ENCODE measurements at places on chromosomes 3 and 15.

- DNase-seq = no peak
Measured at GRCh38 chr15:92711457-92711831, 55.9 kb upstream of the FAM174B start.

DNA sequence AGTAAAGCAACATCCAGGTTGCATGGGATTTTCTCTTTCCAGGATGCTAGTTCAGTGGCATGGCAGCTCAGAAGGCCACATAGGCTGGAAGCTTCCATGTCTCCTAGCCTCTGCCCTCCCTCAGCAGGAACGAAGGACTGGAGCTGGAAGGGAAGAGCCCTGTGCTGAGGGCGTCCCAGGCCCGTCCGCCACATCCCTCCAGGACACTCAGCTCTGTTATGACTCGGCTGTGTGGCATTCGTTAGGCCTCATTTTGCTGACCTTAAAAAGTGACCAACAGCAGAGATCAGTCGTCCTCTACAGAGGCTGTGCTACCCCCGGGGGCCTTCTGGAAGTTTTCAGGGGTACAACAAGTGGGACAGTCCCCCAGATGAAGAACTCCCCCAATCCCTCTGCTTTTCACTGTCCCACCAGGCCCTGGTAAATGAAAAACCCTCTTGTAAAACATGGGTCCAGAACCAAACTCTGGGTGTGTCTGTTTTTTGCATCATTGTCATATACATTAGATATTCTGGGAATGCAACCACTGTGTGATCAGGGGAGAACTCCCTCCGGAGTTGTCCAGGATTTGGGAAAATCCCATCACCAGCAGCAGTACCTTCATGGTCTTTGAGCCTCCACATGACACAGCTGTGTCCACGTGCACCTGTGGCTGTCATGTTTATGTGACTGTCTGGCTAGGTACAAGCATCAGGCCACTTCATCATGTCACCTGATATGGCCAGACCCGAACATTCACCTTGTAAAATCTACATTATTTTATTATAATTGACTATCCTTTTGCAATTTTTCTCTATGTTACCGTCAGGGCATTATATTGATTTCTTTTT is 149.9 kb downstream of the OR4M2 start:
- no peak for DNase-seq

DNA sequence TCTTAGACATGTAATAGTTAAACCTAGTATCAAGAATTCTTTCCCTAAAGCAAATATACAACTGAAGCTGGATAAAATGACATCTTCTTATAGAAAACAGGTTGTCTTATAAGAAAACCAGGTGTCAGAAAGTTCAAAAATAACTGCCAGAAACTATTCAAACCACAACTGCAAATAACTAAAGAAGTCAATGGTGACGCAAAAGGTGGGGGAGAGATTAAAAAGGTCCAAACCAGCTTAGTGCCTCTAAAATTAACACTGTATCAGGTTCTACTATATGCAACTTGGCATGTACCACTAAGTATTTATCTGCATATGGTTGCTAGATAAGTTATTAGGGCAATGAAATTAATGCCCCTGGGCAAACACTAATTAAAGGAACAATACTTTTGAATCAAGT is 136.8 kb downstream of the TBL1XR1 start:
- DNase-seq = no peak

GRCh38 chr3:25781758-25782594 is 1.3 kb downstream of the NGLY1 start:
- peak; percentile 27 for DNase-seq

DNA sequence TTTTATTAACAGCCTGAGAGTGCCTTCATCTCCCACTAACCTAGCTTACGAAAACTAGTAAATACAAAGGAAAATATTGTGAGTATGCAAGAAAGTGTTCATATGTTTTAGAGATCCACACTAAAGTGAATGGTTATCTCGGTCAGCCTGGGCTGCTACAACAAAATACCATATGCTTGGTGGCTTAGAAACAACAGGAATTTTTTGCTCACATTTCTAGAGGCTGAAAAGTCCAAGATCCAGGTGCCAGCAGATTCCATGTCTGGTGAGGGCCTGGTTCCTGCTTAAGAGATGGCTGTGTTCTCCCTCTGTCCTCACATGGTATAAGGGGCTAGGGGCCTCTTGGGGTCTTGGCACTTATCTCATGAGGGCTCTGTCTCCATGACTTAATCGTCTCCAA is 20.5 kb upstream of the SLC30A4 start:
- DNase-seq = no peak

GRCh38 chr3:63976161-63976871 is 47.0 kb downstream of the PSMD6 start:
- peak; percentile 81 for DNase-seq

DNA sequence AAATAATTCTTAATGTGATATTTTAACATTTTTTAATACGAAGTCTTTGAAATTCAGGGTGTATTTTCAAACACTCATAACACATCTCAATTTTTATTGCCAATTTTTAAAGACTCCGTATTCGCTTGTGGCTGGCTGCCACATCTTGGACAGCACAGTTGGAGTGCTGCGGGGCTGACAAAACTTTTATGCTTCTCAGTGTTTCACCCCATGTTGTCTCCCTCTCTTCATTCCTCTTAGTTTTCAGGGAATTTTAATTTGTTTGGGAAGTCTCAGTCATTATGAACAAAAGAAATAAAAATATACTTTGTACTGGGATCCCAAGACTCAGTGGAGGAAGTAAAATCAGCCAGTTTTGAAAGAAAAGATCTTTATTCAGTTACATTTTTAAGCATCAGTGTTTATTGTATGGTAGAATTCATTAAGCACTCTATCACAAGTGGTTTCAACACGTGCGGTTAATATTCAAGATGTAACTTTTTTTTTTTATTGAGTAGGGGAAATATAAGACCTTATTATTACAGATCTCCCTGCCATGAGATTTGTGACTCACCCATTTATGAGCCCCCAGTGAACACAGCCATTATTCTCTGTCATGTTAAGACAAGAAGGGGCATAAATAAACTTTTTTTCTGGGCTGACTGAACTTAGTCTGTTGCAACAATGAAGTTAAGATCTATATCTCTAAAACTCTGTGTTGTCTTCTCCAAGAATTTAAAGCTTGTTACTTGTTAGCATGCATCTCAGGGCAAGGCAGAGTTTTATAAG is 26.8 kb downstream of the KAT2B start:
- peak; percentile 77 for DNase-seq

GRCh38 chr3:122366379-122366749 is 16.7 kb downstream of the MIX23 start:
- DNase-seq = no peak

GRCh38 chr15:27134481-27134880 is 163.5 kb downstream of the GABRG3 start:
- DNase-seq = no peak

DNA sequence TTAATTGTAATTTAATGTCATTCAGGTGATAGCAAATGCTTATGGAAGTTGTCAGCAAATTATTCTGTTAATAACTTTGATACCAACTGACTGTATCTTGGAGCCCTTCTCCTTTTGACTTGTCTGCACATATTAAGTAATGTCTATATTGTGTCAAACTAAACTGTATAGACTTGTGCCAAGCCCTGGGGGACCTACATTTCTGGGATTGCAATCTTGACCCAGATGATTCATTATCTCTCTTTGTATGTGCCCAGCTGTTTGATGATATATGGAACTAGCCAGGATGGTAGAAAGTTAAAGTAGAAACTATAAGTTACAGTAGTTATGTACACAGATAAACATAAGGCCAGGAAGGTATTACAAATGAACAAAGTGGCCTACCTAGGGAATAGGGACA is 402.8 kb upstream of the RARB start:
- no peak for DNase-seq

DNA sequence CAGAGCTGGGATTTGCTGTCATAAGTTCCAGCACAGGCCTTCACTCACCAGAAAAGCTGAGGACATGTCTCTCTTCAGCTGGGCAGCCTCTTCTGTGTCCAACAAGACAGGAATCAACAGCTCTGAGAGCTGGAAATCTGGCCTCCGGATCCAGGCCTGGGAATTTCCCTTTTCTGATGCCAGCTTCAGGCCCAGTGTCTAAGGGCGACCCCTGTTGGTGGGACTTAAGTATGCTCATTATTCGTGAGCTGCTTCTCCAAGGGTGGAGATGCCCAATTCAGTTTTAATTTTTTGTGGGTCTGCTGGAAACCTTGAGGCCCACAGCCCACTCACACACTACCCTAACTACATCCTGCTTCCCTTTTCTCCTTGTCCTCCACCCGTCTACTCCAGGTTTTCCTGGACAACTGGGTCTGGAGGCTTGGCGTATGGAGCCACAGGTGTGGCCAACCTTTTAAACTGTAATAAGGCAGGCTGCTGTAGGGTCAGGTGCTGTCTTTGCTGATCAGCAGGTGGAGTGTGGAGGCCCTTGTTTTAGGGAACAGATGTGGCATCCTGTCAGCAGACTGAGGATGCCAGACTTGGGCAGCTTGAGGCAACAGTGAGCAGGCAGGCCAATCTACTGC is 2.6 kb upstream of the CEMIP start:
- peak; percentile 63 for DNase-seq

DNA sequence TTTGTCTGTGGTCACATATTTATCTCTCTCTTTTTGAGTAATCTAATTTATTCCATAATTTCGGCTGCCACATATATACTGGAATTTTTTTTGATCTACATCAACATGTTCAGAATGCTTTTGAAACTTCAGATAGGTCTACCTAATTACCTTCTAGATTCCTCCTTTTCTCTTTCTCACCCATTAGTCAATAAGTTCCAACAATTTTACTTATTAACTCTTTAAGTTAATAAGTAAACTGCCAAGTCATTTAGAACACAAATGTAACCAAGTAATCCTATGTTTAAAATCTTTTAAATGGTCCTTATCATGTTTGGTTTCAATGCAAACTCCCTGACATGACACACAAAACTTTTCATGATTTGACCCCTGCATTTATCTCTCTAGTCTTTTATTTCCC is 410.5 kb downstream of the UNC13C start:
- DNase-seq = no peak

- DNase-seq = no peak
Measured at GRCh38 chr3:38542401-38543298, 46.5 kb downstream of the EXOG start.

GRCh38 chr3:42831321-42831713 is 22.1 kb downstream of the ACKR2 start:
- DNase-seq = peak; percentile 72

DNA sequence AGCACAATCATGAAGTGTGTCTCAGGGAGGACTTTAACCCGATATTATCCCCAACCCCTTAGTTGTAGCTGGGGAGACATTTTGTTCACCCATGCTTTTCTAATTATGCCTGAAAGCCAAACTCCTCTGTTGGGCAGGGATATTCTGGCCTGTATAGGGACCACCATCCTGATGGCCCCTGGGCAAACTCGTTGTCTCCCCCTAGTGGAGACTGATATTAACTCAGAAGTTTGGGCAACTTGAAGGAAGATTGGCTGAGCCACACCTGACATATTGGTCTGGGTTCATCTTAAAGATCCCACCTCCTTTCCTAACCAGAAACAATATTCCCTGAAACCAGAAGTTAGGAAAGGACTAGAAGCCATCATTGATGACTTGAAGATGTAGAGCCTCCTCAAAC is 42.3 kb downstream of the TM4SF18 start:
- peak; percentile 49 for DNase-seq

GRCh38 chr3:9280451-9281219 is 31.2 kb upstream of the SRGAP3 start:
- DNase-seq = no peak

DNA sequence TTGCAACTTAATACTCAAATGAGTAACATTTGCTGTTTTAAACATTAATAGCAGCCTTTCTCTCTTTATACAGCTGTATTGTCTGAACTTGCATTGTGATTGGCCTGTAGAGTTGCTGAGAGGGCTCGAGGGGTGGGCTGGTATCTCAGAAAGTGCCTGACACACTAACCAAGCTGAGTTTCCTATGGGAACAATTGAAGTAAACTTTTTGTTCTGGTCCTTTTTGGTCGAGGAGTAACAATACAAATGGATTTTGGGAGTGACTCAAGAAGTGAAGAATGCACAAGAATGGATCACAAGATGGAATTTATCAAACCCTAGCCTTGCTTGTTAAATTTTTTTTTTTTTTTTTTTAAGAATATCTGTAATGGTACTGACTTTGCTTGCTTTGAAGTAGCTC is 40.3 kb downstream of the CTNNB1 start:
- no peak for DNase-seq

DNA sequence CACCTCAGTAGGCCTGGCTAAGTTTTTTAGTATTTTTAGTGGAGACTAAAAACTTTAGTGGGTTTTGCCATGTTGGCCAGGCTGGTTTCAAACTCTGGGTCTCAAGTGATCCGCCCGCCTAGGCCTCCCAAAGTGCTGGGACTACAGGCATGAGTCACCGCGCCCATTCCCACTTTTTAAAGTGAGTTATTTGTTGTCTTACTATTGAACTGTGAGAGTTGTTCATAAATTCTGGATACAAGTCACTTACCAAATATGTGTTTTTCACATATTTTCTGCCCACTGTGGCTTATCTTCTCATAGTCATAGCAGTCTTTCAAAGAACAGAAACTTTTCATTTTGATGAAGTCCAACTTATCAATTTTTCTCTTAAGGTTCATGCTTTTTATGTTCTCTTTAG is 29.9 kb upstream of the SPSB4 start:
- DNase-seq = no peak

- peak; percentile 8 for DNase-seq
Measured at GRCh38 chr3:180085122-180085710, 48.5 kb upstream of the PEX5L start.

DNA sequence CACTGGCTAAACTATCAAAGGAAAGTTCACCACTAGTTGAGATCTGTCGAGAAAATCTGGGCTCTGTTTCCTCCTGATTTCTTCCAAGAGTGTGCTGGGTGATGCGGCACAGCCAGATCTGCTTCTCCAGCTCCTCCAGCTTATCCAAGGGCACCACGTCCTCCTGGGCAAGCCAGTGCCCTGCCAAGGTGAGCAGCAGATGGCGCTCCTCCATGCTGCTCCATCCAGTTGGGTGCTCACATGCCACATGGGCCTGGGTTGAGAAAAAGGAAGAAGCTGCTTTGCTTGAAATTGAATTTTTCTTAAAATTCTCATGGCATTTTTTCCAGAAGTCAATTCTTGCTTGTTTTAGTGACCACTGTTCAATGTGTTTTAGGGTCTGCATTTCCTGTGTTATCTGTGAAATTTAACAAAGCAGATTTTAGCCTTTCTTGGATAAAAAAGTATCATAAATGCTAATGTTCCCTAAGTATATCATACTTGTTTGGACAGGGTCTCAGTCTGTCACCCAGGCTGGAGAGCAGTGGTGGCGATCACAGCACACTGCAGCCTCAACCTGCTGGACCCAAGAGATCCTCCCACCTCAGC is 47.3 kb downstream of the EIF3J start:
- DNase-seq = peak; percentile 67

DNA sequence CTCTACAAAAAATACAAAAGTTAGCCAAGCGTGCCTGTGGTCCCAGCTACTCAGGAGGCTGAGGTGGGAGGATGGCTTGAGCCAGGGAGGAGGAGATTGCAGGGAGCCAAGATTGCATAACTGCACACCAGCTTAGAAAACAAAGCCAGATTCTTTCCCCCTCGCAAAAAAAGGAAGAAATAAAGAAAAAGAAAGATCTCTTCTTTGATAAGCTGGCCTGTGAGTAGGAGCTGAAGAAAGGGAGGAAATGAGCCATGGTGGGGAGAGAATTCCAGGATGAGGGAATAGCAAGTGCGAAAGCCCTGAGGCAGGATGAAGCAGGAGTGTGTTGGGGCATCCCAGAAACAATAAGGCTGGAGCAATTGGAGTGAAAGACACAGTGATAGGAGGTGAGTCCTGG is 24.5 kb upstream of the TOP2B start:
- DNase-seq = peak; percentile 60

GRCh38 chr3:51997935-51998596 is 2.4 kb upstream of the RPL29 start:
- no peak for DNase-seq

- DNase-seq = peak; percentile 57
Measured at GRCh38 chr3:161349529-161350312, 21.6 kb downstream of the SPTSSB start.
